ENCODE measurements at places on chromosomes 2 and 18. TPM values are rescaled to one million over a fixed set of nuclear protein-coding genes. Genes with fewer than 3 reads are reported as not detected.

Gene NOP58
- 38.8 TPM for total RNA-seq

Gene GKN2
- total RNA-seq, result not detected

Gene CFC1B
- total RNA-seq, result not detected

Gene LAMA1
- total RNA-seq, result 24.9 TPM

Gene SDC1
- 56.8 TPM for total RNA-seq

Gene TDRD15
- total RNA-seq, result not detected

Gene LRRC30
- not detected for total RNA-seq

- no peak overlapping the region for H3K4me3 ChIP-seq
- H3K27me3 ChIP-seq, result no peaks in the 10 kb centered on the region
- H3K36me3 ChIP-seq, result no peaks in the 10 kb centered on the region
- no peak for DNase-seq
Observed at GRCh38 chr2:229419158-229419557, 148.1 kb upstream of the PID1 start.

- H3K4me3 ChIP-seq, result no peak overlapping the region
- no peak for DNase-seq
- no peak overlapping the region for H3K27ac ChIP-seq
- H3K4me1 ChIP-seq, result no peaks in the 10 kb centered on the region
Observed at GRCh38 chr2:106532236-106532635, 45.1 kb downstream of the CD8B2 start.

DNA sequence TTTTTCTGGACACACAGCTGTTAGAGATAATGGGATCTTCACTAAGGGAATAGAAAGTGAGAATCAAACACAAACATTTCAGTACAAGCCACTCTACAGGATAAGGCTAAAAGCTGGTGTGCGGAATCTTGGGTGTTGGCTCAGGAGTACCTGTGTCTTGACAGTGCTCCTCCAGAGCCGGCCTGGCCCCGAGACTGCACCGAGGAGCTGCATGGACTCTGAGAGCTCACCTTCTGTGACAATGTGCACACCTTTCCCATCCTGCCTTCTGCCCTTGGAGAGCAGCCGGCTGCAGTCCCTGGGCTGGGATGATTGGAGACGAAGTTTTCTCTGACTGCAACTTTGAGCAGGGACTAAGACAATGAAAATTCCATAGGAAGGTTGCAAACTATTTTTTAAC, 89.1 kb downstream of the TMEM182 start:
- no peak for DNase-seq
- no peak overlapping the region for H3K27ac ChIP-seq
- no peak overlapping the region for H3K4me3 ChIP-seq

DNA sequence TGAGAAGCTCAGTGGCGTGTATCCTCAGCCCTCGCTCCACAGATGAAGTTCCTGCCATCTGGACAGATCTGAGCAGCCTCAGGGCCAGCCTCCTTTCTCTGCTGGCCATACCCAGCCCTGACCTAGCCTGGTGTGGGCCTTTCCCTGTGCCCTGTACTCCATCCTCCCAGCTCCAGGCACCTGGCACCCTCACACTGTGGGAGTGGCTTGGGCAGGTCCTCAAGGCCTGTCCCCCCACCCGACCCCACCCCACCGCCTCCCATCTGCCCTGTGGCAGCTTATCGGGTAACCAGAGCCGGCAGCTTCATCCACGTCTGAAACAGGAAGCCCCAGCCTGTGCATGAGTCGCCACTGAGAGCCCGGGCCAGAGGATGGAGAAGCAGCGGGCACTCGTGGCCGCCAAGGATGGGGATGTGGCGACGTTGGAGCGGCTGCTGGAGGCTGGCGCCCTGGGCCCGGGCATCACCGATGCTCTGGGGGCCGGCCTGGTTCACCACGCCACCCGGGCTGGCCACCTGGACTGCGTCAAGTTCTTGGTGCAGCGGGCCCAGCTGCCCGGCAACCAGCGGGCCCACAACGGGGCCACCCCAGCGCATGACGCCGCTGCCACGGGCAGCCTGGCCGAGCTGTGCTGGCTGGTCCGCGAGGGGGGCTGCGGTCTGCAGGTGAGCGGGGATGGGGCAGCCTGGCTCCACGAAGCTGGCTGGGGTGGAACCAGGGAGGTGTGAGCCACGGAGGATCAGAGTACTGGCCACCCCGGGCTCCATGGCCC, at the start of gene ESPNL:
Gene ESPNL (plus strand): TSS at position 292 of the 772 bp plus-strand sequence. CDS start 80 bp downstream, at position 372.
- H3K27me3 ChIP-seq, result no peaks in the 10 kb centered on the region
- H3K27ac ChIP-seq, result no peak within 1 kb of the TSS
- H3K36me3 ChIP-seq, result no peaks in the 10 kb centered on the region
- no peak for DNase-seq

GRCh38 chr2:42345986-42346385, 15.0 kb downstream of the COX7A2L start:
- peaks cover 4% of the 10 kb centered on the region for H3K36me3 ChIP-seq
- no peak for DNase-seq
- no peaks in the 10 kb centered on the region for H3K27me3 ChIP-seq
- H3K4me3 ChIP-seq, result no peak overlapping the region

DNA sequence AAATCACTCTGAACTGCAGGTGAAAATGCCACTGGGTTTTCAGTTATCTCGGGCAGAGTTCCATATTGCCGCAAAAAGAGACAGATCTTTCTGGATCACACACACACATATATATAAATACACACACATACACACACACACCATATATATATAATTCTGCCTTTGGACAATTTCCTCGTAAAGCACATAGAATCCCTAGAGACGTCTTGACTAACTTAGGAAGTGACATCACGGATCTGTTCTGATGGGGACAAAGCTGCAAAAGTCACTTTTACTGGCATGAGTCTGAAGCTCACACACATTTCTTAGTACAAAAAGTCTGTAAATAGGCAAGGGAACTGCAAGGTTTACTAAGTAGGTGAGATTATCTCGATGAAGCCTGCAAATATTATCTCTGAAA, 28.6 kb upstream of the MBOAT2 start:
- no peaks in the 10 kb centered on the region for H3K27me3 ChIP-seq
- no peaks in the 10 kb centered on the region for H3K36me3 ChIP-seq
- H3K4me3 ChIP-seq, result no peak overlapping the region
- no peak for DNase-seq

- no peak overlapping the region for H3K27ac ChIP-seq
- H3K36me3 ChIP-seq, result no peaks in the 10 kb centered on the region
- no peak for DNase-seq
- no peak overlapping the region for H3K4me3 ChIP-seq
Observed at GRCh38 chr2:176852667-176853066, 359.9 kb upstream of the HNRNPA3 start.

DNA sequence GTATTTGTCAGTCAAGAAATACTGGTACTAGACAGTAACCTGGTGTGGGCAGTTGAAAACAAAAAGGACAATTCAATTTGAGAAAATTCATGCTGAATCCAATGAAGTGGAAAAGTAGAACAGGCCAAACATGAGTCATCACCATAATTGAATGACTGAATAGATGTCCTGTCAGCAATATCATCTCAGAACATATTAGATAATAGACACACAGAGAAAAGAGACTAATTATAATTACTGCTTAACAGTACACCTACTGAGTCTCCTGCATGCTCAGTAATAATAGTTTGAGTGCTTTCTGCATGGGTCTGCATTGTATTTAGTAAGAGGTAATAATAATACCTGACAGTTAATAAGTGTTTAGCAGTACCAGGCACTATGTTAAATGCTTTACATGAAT, 138.6 kb upstream of the ZC3H15 start:
- H3K27ac ChIP-seq, result no peak overlapping the region
- no peaks in the 10 kb centered on the region for H3K36me3 ChIP-seq
- H3K4me1 ChIP-seq, result no peaks in the 10 kb centered on the region
- no peak overlapping the region for H3K4me3 ChIP-seq

GRCh38 chr18:33716061-33716683, 138.2 kb downstream of the ASXL3 start:
- H3K4me1 ChIP-seq, result no peaks in the 10 kb centered on the region
- H3K27me3 ChIP-seq, result no peaks in the 10 kb centered on the region
- H3K27ac ChIP-seq, result no peak overlapping the region
- DNase-seq, result no peak

- no peaks in the 10 kb centered on the region for H3K36me3 ChIP-seq
- H3K4me1 ChIP-seq, result no peaks in the 10 kb centered on the region
- no peaks in the 10 kb centered on the region for H3K27me3 ChIP-seq
- no peak overlapping the region for H3K4me3 ChIP-seq
- no peak for DNase-seq
Observed at GRCh38 chr18:68985172-68985820, 187.4 kb downstream of the CCDC102B start.

DNA sequence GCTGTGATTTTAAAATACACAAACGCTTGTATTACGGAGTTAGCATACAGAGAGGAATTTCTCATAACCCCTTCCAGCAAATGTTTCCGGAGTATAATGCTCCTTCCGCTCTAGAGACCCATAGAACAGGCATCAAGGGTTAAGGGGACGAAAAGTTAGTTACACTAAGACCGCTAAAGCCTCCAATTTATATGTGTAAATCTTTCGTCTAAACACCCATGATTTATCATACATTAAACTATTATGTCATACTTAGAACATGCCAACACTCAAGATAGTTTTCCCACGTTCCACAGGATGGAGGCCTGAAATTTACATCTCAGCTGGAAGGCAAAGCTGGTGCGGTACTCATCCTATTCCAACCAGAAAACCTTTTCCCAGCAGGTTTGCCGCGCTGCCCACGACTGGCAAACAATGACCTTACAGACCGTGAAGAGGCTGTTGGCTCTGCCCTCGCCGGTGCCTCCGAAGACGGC, 650 bp downstream of the ORMDL1 start:
- H3K4me1 ChIP-seq, result no peaks in the 10 kb centered on the region
- H3K27me3 ChIP-seq, result no peaks in the 10 kb centered on the region
- peak overlapping the region; percentile 95 for H3K27ac ChIP-seq
- peak overlapping the region; percentile 73 for H3K4me3 ChIP-seq
- H3K36me3 ChIP-seq, result peaks cover 2% of the 10 kb centered on the region

- H3K27me3 ChIP-seq, result no peaks in the 10 kb centered on the region
- H3K36me3 ChIP-seq, result no peaks in the 10 kb centered on the region
- DNase-seq, result peak; percentile 78
- no peak overlapping the region for H3K27ac ChIP-seq
- H3K4me3 ChIP-seq, result no peak overlapping the region
- H3K4me1 ChIP-seq, result no peaks in the 10 kb centered on the region
Observed at GRCh38 chr2:179218848-179219594, 45.6 kb downstream of the SESTD1 start.

- no peak overlapping the region for H3K27ac ChIP-seq
- no peaks in the 10 kb centered on the region for H3K4me1 ChIP-seq
- no peak for DNase-seq
- no peaks in the 10 kb centered on the region for H3K36me3 ChIP-seq
- no peak overlapping the region for H3K4me3 ChIP-seq
- H3K27me3 ChIP-seq, result no peaks in the 10 kb centered on the region
Observed at GRCh38 chr2:96727431-96727830, 12.4 kb downstream of the LMAN2L start.

DNA sequence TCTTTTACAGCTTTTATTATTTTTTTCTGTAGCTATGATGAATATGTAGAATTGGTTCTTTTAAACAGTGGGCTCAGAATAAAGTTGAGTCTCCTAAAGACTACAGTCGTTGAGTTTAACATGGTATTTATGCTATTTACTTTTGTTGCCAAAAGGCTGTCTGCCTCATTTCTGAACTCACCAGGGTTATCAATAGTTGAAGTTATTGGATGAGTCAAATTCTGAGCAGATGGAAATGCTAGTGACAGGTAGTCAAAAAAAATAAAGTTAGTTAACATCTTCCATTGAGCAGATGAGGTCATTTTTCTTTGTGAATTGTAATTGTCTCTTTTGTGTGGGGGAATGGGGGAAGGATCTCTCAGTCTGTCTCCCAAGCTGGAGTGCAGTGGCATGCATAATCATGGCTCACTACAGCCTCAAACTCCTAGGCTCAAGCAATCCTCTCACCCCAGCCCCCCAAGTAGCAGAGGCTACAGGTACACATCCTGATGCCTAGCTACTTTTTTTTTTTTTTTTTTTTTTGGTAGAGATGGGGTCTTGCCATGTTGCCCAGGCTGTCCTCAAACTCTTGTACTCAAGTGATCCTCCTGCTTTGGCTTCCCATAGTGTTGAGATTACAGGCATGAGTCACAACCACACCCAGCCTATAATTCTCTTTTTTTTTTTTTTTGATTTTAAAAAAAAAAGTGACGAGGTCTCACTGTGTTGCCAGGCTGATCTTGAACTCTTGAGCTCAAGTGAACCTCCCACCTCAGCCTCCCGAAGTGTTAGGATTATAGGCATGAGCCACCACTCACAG, 8.9 kb downstream of the PAPOLG start:
- H3K36me3 ChIP-seq, result peaks cover 9% of the 10 kb centered on the region
- H3K4me3 ChIP-seq, result no peak overlapping the region
- DNase-seq, result peak; percentile 16
- H3K27ac ChIP-seq, result no peak overlapping the region
- H3K27me3 ChIP-seq, result no peaks in the 10 kb centered on the region

GRCh38 chr2:208189069-208189809, 591 bp downstream of the C2orf80 start:
- no peaks in the 10 kb centered on the region for H3K27me3 ChIP-seq
- no peaks in the 10 kb centered on the region for H3K36me3 ChIP-seq
- H3K4me1 ChIP-seq, result no peaks in the 10 kb centered on the region
- DNase-seq, result no peak

DNA sequence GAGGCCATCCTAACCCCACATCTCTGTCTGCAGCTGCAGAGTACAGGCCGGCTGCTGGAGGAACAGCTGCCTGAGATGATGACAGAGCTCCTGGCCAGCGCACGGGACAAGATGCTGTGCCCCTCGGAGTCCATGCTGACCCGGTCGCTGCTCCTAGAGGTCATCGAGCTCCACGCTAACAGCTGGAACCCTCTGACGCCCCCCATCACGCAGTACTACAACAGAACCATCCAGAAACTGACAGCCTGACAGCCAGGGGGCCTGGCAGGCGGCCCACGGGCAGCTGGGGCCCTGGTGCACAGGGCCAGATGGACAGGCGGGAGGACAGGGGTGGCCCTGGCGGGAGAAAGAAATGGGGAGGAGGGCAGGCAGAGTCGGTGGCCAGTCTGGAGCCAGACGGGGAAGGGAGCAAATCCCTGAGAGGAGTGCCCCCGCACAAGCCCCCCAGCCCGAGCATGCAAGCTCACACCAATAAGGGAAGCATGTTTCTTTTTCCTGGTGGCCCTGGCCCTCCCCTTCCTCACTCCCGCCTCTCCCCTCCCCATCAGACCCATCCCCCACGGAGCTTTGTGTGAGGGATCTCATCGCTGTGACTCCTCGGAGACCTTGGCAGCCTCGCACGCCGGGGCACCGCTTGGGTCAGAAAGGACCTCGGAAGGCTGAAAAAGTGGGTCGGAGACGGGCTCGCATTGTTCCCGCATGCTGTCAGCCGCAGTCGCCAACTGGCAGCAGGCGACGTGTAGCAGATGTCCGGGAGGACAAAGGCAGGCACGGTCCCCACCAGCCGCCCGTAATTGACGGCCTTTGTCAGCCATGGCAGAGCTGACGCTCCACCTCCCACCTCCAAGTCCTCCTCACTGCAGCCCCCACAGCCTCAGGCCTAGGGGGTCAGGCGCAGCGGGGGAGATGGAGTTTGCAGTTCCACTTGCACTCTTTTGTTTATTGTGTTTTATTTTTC, 91.2 kb downstream of the SMAD7 start:
- no peak overlapping the region for H3K27ac ChIP-seq
- DNase-seq, result no peak
- H3K36me3 ChIP-seq, result peaks cover 4% of the 10 kb centered on the region
- H3K4me3 ChIP-seq, result no peak overlapping the region
- no peaks in the 10 kb centered on the region for H3K27me3 ChIP-seq
- H3K4me1 ChIP-seq, result peaks cover 16% of the 10 kb centered on the region
